ENCODE measurements at places on chromosomes 3 and 15.

DNA sequence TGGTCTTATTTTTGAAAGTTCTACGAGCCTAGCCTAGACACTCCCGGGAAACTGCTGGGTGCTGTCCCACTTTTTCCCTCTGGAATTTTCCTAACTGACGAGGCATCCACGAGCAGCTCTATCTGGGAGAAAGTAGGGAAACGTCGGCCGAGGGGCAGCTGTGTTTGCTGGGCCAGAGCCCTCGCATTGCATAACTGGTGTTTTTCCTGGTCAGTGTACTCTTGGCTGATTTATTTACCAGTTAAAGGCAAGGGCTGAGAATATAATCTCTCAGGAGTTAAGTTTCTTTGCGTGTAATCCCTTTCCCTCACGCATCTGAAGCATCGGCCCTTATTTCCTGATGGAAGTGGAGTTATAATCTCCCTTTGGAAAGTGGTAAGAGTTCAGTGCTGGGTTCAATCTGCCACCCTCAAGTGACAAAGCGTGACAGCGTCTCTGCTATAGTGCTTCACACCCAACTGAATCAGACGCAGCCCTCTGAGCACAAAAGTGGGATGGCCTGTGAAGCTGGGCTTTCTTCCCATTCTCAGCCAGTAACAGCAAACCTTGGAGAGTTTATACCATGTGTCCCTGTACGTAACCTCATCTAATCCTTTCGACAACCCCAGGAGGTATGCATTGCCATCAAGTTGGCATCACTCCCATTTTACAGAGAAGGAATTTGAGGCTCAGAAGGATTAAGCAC is 311.5 kb downstream of the RORA start:
- no peak for DNase-seq

DNA sequence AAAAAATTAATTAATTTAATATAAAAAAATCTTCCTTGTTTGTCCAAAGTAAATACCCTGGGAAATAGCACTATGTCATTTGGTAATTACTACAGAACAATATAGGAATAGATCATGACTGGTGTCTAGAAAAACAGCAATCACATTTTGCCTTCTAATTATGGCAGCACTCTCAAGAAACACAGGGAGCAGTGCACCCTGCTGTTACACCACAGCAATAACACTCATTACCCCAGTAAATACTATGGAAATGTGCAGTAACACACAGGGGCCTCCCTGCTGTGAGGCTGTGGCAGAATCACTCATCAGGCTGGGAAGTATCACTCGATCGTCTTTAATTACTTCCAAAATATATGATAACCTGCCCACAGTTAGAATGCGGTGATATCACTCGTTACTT is 646.0 kb downstream of the TUSC7 start:
- peak; percentile 8 for DNase-seq

GRCh38 chr3:159807137-159808040 is 181.2 kb upstream of the IL12A start:
- DNase-seq, result peak; percentile 7

- no peak for DNase-seq
Measured at GRCh38 chr3:12861611-12862010, 20.2 kb upstream of the RPL32 start.

- no peak for DNase-seq
Measured at GRCh38 chr15:59053482-59053881, 51.5 kb upstream of the CCNB2 start.

DNA sequence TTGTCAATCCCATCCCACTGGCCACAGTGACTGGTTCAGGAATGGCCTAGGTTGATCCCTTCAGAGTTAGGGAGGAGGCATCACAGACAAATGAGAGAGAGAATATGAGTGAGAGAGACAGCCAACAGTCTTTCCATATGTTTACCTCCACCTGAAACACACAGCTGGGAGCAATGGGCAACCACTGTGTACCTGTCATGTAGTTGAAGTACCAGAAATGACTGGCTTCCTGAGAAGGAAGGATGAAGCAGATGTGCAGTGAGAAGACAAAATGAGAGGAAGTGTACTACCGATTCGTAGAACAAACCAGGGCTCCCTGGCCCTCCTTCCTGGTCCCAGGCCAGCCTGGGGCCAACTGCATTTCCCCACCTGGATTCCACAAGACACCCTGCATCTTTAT is 27.4 kb downstream of the SRGAP3 start:
- no peak for DNase-seq

GRCh38 chr3:127655641-127656040 is 17.1 kb upstream of the ABTB1 start:
- no peak for DNase-seq

DNA sequence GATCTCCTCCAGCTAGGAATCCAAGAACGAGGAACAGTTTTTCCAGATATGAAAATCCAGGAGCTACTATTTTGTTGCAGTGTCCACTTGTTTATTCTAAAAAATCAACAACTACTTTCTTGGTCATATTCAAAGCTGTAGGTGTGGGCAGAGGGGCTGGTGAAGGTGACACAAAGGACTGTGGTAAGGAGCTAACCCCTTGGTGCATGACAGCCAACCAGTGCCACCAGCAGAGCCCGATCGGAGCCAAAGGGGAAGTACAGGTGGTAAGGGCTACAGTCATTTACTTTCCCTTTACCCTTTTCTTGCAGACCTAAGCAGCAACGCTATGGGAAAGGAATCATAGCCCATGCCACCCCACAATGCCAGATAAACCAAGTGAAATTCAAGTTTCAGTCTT is 30.7 kb downstream of the PLA1A start:
- no peak for DNase-seq

DNA sequence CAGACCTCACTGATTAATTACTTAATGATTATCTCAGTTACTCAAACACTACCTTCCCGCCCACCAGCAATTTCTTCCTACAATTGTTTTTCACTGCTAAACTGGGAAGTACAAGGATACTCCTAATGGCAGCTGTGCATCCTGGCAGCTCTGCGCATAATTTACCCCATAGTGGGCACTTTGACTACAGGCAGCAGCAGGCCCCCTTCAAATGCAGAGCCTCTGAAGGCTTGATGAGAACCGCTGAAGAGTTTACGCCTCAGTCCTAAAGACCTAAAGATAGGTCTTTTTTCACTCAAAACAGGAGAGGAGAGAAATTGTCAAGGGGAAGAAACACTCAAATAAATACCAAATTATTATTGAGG is 10.7 kb downstream of the CCDC32 start:
- no peak for DNase-seq

DNA sequence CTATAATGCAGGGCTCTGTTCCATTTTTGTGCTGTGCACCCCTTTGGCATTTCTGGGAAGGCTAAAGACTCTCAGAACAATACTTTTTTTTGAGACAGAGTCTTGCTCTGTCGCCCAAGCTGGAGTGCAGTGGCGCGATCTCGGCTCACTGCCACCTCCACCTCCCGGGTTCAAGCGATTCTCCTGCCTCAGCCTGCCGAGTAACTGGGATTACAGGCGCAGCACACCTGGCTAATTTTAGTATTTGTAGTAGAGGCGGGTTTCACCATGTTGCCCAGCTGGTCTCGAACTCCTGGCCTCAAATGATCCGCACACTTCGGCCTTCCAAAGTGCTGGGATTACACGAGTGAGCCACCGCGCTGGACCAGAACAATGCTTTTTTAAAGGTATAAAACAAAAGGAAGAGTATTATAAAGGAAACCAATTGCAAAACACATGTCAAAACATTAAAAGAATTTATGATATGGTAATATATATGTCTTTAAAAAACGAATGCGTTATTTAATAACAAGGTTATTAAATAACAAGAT is 999 bp downstream of the SQOR start:
- no peak for DNase-seq

- DNase-seq, result no peak
Measured at GRCh38 chr3:156793400-156793799, 32.8 kb upstream of the LEKR1 start.

GRCh38 chr3:108130236-108130635 is 39.4 kb upstream of the CD47 start:
- no peak for DNase-seq

GRCh38 chr3:124033360-124034015 is 41.6 kb upstream of the ROPN1 start:
- DNase-seq, result no peak

DNA sequence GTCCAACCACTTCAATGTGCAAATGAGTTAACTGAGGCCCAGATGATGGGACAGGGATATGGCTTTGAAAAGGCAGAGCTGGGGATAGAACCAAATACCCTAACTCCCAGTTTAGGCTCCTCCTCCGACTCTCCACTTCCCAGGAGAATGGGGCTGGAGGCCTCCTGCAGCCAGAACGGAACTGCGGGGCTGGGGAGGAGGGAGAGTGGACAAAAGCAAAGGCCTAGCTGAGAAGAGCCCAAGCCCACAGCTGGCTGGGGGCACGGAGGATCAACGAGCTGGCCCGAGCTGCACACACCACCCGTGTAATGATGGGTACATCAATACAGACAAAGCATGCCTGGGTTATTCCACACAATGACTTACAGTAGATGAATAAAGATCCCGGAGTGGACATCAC is 74.8 kb downstream of the NUP210 start:
- DNase-seq, result no peak

GRCh38 chr3:27147215-27147614 is 222.0 kb downstream of the NEK10 start:
- no peak for DNase-seq
